ENCODE measurements at places on chromosomes 12 and 14.

DNA sequence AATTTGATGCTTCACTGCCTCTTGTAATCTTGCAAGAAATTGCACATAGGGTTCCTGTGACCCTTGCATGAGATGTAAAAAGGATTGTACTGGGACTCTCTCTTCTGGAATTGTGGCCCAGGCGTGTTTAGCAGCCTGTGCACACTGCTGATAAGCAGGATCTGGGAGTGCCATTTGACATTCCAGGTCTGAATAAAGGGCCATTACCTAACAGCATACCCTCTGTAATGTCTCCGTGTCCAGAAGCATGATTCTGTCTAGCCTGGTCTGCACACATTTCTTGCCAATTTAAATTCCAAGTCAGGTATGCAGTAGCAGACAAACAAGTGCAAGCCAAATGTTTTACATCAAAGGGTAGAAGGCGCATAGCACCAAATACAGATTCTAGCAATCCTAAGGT lies 18.1 kb upstream of the MAPKAPK5 start:
- no peak for DNase-seq

DNA sequence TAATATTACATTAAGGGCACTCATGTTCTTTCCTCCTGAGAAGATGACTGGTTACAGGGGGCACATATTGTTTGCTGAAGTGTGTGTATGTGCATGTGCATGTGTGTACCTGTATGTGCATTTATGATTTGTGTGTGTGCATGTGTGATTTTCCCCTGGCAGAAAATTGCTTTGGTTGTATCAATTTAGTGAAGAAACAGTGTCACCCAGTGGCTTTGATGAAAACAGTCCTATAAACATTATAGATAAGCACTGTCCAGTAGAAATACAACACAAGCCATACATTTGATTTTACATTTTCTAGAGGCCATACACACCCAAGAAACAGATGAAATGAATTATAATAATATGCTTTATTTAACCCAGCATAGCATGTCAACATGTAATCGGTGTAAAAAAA lies 8.6 kb downstream of the PDE3A start:
- no peak for DNase-seq

DNA sequence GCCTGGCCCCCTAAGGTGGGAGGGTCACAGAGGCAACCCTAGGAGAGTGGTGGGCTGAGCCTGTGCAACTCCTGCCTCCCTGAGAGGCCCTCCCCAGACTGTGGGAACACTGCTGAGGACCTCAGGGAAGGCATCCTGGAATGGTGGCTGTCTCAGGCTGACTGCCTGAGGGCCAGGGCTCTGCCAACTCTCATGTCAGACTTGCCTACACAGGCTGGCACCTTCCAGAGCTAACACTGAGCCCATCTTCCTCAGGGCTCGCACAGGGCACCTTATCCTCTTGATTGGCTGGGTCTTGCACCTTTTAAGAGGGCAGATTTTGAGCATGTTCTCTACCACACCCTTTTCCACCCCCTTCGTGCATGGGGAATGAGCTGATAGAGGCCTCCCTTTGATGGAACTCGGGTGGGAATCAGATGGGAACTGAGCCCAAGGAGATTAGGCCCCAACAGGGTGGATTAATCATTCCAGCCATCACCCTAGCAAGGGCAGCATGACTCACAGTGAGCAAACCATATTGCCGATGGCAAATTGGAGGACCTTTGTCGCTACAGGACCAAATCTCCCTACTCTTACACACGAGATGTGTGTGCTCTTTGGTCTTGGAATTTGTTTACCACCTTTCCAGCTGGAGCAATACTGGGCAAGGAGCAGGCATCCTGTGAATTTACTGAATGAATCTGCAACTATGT lies 702.8 kb downstream of the VRK1 start:
- no peak for DNase-seq

DNA sequence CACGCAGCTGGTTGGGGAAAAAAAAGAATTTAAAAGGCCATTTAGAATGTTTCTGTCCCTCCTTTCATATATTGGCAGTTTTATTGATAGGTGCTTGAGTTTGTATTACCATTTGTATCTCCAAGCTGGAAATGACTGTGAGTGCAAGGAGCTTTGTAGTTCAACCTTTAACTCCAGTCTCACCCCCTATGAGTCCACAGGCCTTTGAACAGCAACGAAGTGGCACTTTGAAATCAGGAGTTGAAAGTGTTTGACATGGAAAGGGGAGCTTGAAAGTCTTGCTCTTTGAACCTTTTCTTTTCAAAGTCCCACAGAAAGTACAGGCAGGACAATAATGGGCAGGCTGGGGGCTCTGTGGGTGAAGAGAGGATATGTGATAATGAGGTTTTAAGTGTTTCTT lies 480.3 kb downstream of the RERGL start:
- no peak for DNase-seq
